Activated CD8-positive, alpha-beta T cell treated with anti-CD3 and anti-CD28 coated beads for 36 hours (primary cell): ENCODE measurements at places on chromosomes 5 and 9.

DNA sequence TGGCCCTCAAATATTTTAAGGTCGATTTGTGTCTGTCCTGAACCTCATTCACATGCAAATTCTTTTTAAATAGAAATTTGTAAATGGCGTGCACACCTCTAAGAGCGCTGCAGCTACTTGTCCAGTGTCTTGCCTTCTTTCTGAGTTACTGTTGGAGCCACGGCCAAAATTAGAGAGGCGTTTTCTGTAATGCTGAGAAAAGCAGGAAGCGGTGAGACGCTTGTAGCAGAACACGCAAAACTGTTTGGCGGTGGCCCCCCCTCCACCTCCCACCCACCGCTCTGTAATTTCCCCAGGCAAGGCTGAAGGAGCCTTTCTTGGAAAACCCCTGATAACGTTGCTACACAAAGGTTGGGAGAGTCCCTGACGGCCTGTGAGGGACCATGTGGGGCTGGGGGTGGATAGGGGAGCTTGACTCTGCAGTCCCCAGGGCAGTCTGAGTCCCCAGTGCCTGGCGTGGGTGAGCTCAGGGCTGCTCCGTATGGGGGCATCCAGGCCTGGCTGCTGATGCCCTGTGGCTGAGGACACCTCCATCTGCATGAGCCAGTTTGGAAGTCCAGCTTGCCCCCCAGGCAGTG lies 96.5 kb downstream of the GADD45G start:
- peak; percentile 94 for DNase-seq

- peak; percentile 89 for DNase-seq
Measured at GRCh38 chr5:132466433-132467286, 23.9 kb downstream of the IRF1 start.

- peak; percentile 29 for DNase-seq
Measured at GRCh38 chr5:133612249-133612860, at the start of gene FSTL4. Gene FSTL4 (minus strand): TSS chr5:133612541.

- DNase-seq: no peak
Measured at GRCh38 chr5:33713136-33713765, 178.5 kb downstream of the ADAMTS12 start.

- DNase-seq: no peak
Measured at GRCh38 chr5:64939772-64940510, 171.2 kb downstream of the CWC27 start.

DNA sequence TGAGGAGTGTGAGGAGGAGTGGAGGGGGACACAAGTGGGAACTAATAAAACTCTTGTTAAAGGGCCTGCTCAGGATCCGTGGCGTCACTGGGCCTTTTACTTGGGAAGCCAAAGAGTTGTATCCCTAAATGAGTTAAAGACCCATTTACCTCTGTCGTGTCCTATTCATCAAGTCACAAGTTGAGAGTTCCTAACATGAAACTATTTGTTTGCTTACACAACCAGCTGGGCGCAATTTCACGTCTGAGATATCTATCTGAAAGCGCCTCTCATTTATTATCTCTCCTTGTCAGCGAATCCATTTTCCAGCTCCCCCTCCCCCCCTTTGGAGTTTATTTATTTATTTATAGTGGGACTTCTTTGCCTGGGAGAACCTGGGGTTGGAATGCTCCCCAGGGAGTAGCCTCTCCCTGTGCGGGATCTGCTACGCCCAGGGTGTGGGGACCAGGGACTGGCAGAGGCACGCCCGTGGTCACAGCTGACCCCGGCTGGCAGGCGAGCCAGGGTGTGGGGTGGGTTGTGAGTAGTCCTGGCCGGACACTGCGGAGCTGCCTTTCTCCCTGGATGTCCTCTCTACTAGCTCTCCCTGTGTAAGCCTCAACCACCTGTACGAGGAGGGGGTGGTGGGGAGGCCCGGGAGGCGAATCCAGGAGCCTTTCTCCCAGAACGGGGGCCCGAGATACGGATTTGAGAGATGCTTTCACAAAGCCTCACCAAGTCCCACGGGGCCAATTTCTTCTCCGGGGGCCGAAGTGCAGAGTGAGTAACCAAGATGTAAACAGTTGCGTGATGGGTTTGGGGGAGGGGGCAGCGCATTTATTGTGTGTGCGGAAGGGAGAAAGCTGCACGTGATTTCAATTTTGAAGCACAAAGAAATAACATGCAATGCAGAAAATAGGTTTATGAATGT lies 15.3 kb downstream of the NR2F1 start:
- DNase-seq: no peak

DNA sequence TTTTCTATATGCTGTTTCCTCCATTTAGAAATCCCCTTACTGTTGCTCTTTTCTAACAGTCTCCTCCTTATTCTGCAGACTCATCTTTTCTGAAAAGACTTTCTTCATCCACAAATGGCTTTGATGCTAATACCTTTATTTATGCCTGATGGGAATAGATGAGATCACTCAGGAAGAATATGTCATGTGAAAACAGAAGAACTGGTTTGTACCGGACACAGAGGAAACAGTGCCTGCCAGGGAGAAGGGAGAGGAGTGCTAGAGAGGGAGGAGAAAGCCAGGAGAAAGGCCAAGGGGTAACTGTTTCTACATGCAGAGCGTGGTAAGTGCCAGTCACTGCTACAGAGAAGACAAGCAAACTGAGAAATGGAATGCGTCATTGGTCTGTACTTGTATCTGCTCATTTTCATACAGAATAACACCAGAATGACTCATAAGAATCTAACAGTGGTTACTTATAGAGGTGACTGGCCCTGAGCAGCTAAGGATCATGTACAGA lies 45.9 kb upstream of the PJA2 start:
- peak; percentile 30 for DNase-seq
